Activated CD4-positive, alpha-beta T cell treated with anti-CD3 and anti-CD28 coated beads, Interleukin-2, amount 50 U/mL, for 24 hours (primary cell): ENCODE measurements at places on chromosomes 3 and 15.

DNA sequence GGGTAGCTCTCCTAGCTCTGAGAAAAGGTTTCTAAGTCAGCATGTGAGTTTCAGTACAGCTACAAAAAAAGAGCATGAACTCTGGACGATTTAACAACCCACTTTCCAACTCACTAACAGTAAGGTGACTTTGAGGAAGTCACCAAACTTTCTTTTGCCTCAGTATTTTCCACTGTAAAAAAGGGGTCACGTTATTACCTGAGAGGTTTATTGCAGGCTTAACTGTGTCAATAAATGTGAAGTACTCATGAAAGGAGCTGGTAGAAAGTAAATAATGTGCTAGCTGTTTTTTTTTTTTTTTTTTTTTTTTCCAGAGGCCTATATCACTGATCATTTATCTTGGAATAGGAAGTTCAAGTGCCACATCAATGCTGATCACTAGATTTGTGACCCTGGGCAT, 89.3 kb downstream of the PLSCR2 start:
- DNase-seq = no peak

DNA sequence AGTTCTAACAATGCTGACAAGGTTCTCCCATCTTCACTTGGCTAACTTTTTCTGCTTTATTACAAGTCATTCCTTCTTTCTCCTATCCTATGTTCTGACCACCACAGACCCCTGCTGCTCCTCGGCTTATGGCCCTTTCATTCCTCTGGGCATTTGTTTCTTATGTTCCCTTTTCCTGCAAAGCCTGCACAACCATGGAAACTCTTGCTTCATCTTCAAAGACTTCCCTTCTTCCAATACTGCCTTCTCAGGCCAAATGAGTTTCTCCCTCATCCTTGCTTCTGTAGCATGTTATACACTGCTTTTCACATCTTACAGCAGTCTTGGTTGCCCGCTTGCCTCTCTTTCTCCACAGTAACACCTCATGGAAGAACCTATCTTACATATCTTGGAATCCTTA, 17.9 kb upstream of the ATOSA start:
- DNase-seq = no peak

- no peak for DNase-seq
Observed at GRCh38 chr3:194304186-194304917, 46.8 kb downstream of the CPN2 start.

DNA sequence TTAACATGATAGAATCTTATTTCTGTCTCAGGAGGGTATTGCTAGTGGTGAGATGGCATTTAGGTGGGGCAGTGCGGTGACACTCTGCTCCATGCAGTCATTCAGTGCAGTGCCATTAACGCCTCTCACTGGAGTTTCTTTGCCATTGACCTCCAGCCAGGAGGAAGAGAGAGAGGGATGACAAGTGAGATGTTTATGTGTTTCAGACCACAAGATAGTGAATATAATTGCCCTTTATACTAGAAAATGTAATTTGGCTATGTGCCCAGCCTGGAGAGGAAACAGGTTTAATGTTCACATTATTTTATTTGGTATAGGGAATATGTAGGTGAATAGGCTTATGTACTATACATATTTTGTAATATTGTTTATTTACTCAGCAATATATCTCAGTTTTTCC, 84.5 kb downstream of the ZIC1 start:
- no peak for DNase-seq

GRCh38 chr3:9452417-9452816, 55.0 kb downstream of the SETD5 start:
- no peak for DNase-seq

- DNase-seq = no peak
Observed at GRCh38 chr3:46334741-46335478, 19.0 kb upstream of the CCR2 start.
